Stimulated activated CD4-positive, alpha-beta T cell treated with anti-CD3 and anti-CD28 coated beads, Interleukin-1b, Interleukin-23, amount 100 ng/mL, for 4 hours (primary cell): ENCODE measurements at places on chromosomes 2 and 18.

GRCh38 chr18:65983750-65984149, 232.9 kb downstream of the CDH7 start:
- no peak for DNase-seq

- no peak for DNase-seq
These were observed 92.4 kb downstream of the GBX2 start for GRCh38 chr2:236075802-236076201.

GRCh38 chr2:125512313-125512712, 1143.6 kb upstream of the GYPC start:
- DNase-seq: no peak

DNA sequence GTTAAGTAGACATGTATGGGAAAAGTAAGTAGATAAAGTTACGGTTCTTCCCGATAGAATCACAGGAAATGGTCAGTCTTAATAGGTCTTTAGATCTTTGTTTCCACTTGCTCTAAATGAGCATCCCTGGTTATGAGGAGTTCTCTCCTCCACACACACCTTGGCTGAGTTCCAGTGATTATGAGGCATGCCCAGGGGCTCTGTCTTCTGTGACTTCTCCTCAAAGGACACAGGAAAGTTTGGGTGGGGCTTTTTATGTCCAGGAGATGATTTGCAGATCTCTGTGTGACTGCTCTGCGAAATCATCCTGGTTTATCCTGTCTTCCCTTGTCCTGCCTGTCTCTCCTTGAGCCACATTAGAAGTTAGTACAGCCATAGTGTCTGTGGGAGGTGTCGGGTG, 83.9 kb upstream of the EML6 start:
- DNase-seq: no peak

GRCh38 chr2:29033656-29034055, 40.7 kb downstream of the PCARE start:
- DNase-seq: no peak

GRCh38 chr2:98504381-98505109, 59.9 kb downstream of the INPP4A start:
- no peak for DNase-seq

DNA sequence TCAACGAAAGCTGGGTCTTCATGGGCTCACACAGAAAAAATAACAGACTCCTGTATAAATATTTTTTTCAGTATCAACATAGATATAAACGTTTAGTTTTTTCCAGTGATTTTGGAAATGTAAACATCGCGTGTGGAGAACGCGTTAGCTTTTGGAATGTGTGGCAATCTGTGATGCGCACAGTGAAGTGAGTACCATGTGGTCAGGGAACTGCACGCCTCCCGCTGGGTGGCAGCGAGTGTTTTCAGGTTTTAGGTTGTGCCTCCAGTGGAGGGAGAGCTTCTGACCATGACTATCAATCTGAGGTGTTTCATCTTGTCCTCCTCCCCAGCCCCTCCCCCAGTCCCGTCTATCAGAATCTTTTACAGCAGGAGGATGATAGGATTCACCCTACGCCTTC, 127.8 kb downstream of the ARHGAP28 start:
- no peak for DNase-seq

DNA sequence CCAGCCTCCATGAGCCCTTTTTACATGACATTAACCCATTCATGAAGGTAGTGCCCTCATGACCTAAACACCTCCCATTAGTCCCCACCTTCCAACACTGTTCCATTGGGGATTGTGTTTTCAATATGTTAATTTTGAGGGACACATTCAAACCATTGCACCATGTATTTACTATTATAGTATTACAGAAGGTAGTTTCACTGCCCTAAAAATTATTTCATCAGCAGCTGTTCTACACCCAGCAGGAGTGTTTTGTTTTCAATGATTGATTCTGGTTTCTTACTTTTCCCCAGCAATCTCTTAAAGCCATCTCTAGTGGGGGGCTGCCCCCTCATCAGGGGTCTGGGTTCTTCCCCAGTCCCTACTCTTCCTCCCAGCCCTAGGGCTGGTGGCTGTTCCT, 71.9 kb downstream of the CERS6 start:
- no peak for DNase-seq

- DNase-seq: no peak
These were observed 152.4 kb downstream of the MGAT5 start for GRCh38 chr2:134406311-134406710.

DNA sequence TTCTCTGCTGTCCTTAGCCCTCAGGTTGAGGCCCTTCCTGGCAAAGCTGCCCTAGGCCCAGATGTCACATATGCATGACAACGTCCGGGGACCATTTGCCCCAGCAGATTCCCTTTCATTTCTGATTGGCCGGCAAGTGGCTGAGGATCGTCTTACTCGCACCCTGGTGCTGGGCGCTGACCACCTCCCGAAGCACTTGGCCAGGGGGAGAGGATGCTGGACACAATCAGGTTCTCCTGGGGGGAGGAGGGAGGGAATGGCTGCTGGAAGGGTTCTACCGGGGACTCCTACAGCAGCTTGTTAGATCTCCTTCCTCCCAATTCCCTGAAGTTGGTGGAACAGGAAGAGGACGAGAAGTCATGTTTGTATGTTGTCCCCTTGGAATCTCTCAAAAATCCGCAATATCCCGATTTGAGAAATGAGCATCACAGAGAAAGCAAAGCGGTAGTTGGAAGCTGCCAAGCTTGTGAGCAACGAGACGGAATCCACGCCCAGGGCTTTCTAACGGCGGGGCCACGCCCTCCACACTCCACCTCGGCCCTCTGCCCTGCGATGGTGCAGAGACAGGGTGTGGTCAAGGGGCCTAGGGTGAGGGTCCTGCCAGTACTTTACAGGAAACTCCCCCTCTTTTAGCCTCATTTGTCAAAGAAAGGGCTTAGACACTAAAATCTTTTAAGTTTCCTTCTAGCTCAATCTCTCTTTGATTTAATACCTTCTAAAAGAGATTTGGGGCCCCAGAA, 61.8 kb upstream of the YWHAQ start:
- no peak for DNase-seq

GRCh38 chr2:168895771-168896170, 5.3 kb upstream of the G6PC2 start:
- no peak for DNase-seq

GRCh38 chr2:42795841-42796301, 3.5 kb upstream of the HAAO start:
- DNase-seq: no peak

DNA sequence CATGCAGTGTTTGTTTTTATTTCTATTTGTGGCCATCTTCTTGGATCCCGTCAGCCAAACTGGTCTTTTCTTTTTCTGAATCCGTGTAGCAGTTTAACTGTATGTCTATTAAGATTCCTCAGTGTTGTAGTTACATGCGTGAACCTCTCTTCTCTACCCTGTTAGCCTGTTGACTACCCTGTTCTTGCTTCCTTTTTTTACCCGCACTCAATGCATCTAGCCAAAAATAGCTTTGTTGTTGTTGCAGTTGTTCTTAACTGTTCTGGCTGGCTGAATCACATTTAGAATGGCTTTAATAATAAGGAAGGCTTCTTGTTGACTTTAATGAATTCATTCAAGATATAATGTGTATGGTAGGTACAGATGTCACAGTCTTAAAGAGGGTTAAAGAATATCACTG, 137.1 kb downstream of the LCLAT1 start:
- DNase-seq: no peak
